ENCODE measurements at places on chromosomes 1 and 21.
A peak's percentile ranks its signal among the peaks of the same experiment; 100 is the strongest.

DNA sequence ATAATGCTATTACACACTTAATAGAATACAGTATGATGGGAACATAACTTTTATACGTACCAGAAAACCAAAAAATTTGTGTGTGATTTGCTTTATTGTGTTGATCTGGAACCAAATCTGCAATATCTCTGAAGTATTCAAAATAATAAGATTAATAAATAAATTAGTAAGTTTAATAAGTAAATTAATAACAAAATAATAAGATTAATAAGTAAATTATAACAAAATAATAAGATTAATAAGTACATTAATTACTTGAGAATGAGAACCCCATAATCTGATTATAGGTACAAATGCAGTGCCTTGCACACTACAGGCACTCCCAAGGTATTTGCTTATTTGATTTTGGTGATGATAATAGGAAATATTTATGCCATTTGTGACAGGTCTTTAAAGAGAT is 267.4 kb downstream of the ZNF326 start:
- no peak for DNase-seq

DNA sequence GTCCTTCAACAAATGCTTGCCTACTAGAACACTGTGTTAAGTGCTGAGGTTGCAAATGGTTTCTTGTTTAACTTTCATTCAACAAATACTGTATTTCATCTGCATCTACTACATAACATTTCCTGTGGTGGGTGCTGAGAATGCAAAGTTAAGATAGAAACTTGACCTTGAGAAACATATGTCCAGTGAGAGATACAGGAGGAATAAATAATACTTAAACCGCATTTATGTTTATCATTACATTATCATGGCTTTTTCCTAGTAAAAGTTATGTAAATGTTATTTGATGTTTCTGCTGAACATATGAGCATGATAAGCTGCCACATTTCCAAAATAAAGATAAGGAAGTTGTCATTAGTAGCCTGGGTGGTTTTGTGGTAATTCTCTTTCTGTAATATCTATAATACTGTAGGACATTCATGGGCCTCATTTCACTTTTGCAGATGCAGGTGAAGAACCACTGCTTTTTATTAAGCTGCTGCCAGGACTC is 590.4 kb downstream of the PLPP3 start:
- DNase-seq = no peak

DNA sequence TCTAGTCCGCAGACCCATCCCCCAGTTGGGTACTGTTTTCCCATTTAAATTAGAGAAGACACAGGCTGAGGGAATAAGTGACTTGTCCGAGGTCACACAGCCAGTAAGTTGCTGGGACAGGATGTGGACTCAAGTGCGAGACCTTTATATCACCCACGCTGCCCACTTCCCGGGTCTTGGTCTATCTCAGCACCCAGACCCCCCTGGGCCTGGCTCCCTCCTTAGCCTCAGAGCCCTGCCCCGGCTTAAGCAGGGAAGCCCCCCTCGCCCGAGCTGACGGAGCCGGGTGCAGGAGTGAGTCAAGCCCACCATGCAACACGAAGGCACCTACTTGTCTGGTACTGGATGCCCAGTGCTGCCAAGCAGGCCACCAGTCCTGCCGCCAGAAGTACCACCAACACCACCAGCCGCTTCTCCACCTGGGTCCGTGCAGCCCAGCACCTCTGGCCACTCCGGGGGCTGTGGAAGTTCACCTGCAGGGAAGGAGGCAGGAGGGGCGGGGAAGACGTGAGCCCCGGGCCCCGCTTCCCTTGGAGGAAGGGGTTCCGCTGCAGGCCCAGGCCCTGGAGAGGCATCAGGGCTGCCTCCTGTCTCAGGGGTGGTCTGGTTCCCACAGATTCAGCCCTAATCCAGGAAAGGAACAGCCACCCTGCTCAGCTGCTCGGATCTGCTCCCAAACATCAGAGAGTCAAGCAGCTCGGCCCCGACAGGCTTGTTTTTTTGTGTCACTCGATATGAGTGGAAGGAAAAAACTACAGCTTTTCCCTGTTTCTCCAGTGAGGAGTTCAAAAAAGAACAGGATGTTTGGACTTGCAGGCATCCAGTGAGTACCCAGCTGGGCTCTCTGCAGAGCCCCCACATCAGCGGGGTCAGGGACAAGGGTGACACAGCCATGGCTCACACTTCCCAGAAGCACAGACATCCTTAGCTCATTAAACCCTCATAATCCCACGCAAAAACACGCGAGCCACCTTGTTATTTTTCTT is 11.1 kb downstream of the ECE1 start:
- no peak for DNase-seq

- no peak for DNase-seq
Measured at GRCh38 chr21:32426592-32427051, 14.1 kb downstream of the EVA1C start.

GRCh38 chr1:12615865-12616708 is 1.9 kb downstream of the DHRS3 start:
- no peak for DNase-seq

DNA sequence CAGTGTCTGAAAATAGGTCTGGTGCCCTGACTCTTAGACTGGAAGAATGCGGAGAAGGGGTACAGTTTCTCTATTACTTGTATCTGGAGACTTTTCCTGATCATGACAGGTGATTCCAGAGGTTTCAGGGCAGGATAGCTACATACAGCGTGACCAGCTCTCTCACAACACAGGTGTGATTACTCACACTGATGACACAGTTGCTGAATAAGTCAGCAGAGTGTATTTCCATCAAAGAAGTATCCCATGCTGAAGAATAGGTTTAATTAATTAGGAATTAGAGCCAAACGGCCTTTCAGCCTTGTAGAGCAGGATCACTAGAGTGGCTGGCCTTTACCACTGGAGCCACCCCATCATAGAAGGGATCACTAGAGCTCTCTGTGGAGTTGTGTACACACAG is 298.6 kb downstream of the LMX1A start:
- DNase-seq = no peak

GRCh38 chr1:13766592-13767564 is 66.9 kb downstream of the PRDM2 start:
- no peak for DNase-seq

- DNase-seq = no peak
Measured at GRCh38 chr1:40789661-40790430, 6.3 kb downstream of the KCNQ4 start.

GRCh38 chr1:221583465-221583864 is 158.4 kb downstream of the DUSP10 start:
- no peak for DNase-seq

GRCh38 chr1:243475966-243476365 is 220.1 kb downstream of the SDCCAG8 start:
- peak; percentile 84 for DNase-seq

GRCh38 chr1:110466646-110467280 is 15.8 kb downstream of the PROK1 start:
- DNase-seq = no peak

DNA sequence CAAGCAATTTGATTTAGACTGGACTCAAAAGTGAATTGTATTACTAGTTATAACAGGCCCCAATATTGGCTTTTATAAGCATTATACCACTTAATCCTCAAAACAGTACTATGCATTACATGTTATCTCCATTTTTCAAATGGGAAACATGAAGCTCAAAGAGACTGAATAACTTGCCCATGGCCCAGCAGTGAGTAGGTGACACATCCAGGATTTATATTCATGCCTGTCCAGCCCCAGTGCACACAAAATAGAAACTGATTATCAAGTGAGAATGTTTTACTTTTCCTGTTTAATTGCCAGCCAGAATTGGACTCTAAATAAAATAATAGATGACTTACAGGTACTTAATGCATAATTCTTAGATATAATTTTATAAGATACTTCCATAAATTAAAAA is 82.9 kb downstream of the NIBAN1 start:
- no peak for DNase-seq

DNA sequence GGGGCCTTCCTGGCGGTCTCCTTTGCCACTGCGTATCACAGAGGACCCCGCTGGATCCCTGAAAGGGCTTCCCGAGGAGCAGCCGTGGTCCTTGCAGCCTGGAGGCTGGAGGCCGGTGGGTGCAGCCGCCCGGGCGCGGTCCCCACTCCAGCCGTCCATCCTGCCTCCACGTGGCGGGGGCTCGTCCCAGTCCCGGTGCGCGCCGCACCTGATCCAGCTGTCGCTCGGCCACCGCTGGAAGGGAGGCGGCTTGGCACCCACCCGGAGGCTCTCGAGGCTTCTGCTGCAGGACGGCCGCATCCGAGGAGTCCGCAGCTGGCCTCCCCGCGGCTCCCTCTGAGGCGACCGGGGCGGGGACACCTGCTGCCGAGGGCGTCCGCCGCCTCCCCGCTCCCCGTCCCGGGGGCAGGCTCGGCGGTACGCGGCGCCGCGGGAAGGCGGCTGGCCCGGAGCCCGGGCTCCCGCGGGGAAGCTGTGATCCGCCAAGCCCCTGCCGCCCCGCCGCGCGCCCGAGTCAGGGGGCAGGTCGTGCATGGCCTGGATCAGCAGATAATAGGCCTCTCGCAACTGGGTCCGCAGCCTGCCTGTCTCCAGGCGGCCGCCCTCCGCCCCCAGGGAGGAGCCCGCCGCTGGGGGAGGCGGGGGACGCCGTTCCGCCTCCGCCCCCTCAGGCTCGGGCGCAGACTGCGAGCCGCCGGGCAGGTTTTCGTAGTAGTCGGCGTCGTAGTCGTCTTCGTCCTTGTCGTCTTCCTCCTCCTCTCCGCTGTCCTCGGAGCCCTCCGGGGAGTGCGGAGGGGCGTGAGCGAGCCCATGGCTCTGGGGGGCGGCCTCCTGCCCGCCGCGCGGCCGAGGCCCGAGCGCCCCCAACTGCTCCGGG is at the start of gene SYDE2:
SYDE2 (minus strand) TSS at position 554 of the 877 bp plus-strand sequence; CDS start at position 534, 20 bp downstream.
- no peak for DNase-seq

- DNase-seq = no peak
Measured at GRCh38 chr1:245279346-245279745, 124.6 kb downstream of the KIF26B start.

- DNase-seq = no peak
Measured at GRCh38 chr1:18597160-18598042, 33.2 kb upstream of the PAX7 start.
